ENCODE measurements at places on chromosomes 11 and 22.

DNA sequence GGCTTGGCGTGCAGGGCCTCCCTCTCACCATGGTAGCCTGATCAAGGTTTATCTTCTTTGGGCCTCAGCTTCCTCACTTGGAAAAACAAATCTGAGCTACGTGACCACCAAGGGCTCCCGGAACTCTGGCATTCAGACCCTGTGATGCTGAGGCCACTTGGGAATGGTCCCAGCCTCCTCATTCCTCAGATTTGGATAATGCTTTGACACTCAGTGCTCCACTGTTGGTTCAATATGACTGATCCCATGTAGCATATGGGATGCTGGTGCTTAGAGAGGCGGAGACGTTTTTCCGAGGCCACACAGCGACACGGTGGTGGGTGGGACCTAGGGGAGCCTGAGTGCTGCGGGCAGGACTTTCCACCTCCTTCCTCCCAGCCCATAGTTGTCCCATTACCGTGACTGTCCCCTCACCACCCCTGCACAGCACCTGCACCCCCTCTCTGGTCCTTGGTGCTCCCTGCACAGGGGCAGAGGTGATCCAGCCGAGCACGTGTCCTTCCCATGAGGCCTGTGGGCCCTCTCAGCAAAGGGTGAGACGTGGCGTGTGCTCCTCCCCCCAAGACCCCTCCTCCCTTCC, 23.1 kb downstream of the MB start:
- no peak overlapping the region for H3K27ac ChIP-seq
- H3K27me3 ChIP-seq = no peaks in the 10 kb centered on the region

DNA sequence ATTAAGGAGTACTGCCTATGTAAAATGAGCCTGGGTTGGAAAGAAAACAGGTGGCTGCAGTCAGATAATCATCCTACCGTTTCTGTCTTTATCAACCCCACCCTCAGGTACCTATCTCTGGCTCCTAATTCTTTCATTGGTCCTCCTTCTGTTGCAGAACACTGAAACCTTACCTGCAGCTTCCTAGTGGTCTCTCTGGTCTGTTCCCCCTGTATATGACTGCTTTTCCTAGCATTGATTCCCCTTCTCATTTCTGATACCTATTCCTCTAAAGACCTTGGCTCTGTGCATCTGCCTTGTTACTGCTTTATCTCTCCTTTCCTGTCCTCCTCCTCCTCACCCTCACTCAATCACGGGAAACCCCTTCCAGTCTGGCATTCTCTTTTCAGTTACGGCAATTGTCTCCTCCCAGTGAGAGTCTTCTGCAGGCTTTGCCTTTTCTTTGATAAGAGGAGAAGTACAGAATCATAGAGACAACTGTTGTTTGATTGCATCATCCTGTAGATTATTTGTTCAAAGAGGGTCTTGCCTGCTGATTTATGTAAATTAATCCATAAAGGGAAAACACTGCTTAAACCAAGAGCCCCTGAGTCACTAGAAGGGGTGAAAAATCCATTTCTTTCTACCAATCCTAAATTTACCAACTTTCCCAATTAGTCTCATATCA, 301.2 kb downstream of the AASDHPPT start:
- no peaks in the 10 kb centered on the region for H3K36me3 ChIP-seq
- no peak overlapping the region for H3K4me3 ChIP-seq
- no peak for DNase-seq
- no peaks in the 10 kb centered on the region for H3K4me1 ChIP-seq
- no peaks in the 10 kb centered on the region for H3K27me3 ChIP-seq

GRCh38 chr11:128341280-128342248, 245.8 kb downstream of the ETS1 start:
- H3K36me3 ChIP-seq = no peaks in the 10 kb centered on the region
- no peaks in the 10 kb centered on the region for H3K27me3 ChIP-seq
- H3K4me3 ChIP-seq = no peak overlapping the region
- H3K4me1 ChIP-seq = no peaks in the 10 kb centered on the region

- H3K27ac ChIP-seq = no peak overlapping the region
- no peak for DNase-seq
- no peaks in the 10 kb centered on the region for H3K27me3 ChIP-seq
These were observed 9.1 kb downstream of the ACRV1 start for GRCh38 chr11:125671561-125671960.

GRCh38 chr22:21044931-21045584, 688 bp upstream of the LRRC74B start:
- peak; percentile 82 for DNase-seq
- H3K4me3 ChIP-seq = no peak overlapping the region
- no peaks in the 10 kb centered on the region for H3K27me3 ChIP-seq
- H3K4me1 ChIP-seq = peaks cover 24% of the 10 kb centered on the region

DNA sequence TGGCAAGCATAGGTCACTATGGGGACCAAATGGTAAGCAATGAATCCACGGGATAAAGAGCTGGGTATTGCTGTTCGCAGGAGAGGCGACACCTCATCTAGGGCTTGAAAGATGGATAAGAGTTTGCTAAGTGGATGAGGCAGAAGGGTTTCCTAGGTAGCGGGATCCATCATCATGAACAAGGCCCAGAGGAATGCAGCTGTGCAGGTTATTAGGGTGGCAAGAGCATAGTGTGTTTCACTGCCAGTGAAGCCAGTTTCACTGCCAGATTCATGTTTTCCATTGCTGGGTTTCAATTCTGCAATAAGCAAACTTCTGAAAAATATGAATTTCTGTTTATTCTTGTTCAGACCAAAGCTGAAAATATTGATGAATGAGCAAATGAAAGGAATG, 27.2 kb downstream of the WEE1 start:
- H3K27me3 ChIP-seq = no peaks in the 10 kb centered on the region
- DNase-seq = no peak
- no peak overlapping the region for H3K27ac ChIP-seq
- no peaks in the 10 kb centered on the region for H3K36me3 ChIP-seq

DNA sequence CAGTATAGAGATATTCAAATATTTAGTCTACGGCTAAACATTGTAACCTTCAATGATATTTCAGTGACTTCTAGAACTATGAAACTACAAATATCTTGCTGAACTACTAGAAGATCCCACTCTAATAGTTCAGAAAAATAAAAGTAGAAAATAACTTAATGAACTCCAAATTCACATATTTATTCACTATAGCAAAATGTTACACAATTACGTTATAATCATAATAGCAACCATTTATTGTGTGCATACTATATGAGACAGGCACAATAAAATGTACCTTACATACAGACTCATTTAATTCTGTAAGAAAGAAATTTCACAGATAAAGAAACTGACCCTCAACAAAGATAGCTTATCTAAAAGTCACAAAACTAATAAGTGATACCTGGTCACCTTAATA, 57.9 kb downstream of the F2 start:
- DNase-seq = no peak
- no peak overlapping the region for H3K27ac ChIP-seq
- H3K4me1 ChIP-seq = no peaks in the 10 kb centered on the region
- H3K27me3 ChIP-seq = no peaks in the 10 kb centered on the region

DNA sequence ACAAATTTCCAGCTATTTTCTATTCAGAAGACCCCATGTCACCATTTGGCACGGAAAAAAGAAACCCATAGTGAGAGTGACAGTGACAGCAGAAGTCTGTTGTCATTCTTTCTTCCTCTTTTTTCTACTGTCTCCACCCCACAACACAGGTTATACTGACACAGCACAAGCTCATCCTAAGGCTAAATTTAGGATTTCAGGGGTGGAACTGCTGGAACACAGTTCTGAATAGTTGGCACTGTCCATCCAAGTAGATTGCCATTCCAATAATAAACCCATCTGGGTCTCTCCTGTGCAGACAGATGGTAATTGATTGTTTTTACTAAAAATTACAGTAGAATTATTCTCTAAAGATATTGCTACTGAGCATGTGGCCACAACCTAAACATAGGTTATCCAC, 95.2 kb upstream of the C11orf87 start:
- DNase-seq = no peak
- no peak overlapping the region for H3K4me3 ChIP-seq
- H3K36me3 ChIP-seq = no peaks in the 10 kb centered on the region
- no peak overlapping the region for H3K27ac ChIP-seq
- H3K4me1 ChIP-seq = no peaks in the 10 kb centered on the region

- no peaks in the 10 kb centered on the region for H3K36me3 ChIP-seq
- H3K27me3 ChIP-seq = no peaks in the 10 kb centered on the region
- no peak within 1 kb of the TSS for H3K4me3 ChIP-seq
- H3K4me1 ChIP-seq = peaks cover 13% of the 10 kb centered on the region
- no peak for DNase-seq
- H3K27ac ChIP-seq = no peak within 1 kb of the TSS
These were observed at the start of gene DDI1 for GRCh38 chr11:104036588-104036987. Gene DDI1 (plus strand): TSS chr11:104036640. CDS start chr11:104036823, 183 bp downstream.

DNA sequence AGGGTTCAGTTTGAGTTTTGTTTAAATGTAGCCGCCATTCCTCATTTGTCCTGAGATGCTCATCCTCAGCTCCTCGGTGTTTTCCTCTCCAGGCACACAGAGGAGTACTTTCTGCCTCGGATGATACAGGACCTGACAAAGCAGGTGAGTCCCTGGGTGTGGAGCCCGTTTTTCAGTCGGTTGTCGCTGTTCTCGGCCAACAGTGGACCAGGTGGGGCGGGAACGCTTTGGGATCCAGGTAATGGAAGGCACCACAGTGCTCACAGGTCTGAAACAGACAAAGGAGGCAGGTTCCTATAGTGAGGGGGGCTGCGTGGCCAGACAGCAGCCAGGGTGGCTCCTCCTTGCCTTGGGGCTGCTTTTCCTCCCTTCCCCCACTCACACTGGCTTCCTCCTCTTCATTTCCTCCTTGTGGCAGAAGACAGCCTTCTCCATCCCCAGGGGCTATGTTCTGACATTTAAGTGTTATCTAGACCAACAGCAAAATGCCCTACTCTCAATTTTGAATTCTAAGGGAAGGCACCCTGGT, 19.4 kb downstream of the NADSYN1 start:
- DNase-seq = no peak
- H3K4me1 ChIP-seq = no peaks in the 10 kb centered on the region
- no peak overlapping the region for H3K4me3 ChIP-seq
- no peaks in the 10 kb centered on the region for H3K36me3 ChIP-seq

DNA sequence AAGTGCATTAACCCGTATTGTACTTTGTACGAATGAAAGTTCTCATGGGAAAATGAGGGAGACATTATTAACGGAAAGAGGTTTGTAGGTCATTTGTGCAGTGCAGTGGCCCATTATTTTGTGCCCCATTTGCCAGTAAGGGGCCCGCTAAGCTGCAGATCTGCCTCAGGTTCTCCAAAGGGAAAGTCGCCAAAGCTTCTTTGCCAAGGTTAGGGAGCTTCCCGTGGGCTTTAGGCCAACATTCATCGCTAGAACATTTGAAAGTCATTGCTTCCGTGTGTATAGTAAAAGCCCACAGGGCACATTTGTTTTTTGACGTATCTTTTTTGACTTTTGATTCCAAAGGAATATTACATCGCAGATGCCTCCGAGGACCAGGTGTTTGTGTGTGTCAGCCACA, 61.0 kb upstream of the SORL1-AS1 start:
- no peaks in the 10 kb centered on the region for H3K27me3 ChIP-seq
- DNase-seq = no peak
- no peak overlapping the region for H3K4me3 ChIP-seq
- H3K4me1 ChIP-seq = no peaks in the 10 kb centered on the region

DNA sequence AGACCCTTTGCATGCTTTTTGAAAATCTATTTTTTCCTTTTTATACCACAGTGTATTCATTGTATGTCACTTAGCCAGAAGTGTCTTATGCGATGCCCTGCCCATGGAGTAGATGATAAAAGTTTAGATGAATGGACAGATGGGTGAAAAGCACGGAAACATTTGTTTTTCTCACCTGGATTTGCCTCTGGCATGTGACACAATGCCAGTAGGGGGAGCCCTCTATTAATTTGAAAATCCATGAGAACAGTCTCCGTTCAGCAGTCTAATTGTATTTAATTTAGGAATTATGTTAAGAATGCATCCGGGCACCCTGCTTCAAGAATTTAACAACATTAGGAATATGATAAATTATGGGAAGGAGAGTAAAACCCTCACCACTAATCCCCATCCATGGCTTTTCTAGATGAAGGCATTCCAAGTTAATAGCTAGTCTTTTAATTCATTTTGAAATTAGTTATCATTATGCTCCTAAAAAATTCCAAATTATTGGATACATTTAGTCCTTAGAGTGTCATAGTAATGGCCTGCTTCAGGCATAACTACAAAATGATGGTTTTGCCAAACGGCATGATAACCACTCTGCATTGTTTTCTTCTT, 55.3 kb upstream of the ALKBH3 start:
- H3K4me3 ChIP-seq = no peak overlapping the region
- no peaks in the 10 kb centered on the region for H3K4me1 ChIP-seq
- no peaks in the 10 kb centered on the region for H3K27me3 ChIP-seq
- H3K36me3 ChIP-seq = no peaks in the 10 kb centered on the region

DNA sequence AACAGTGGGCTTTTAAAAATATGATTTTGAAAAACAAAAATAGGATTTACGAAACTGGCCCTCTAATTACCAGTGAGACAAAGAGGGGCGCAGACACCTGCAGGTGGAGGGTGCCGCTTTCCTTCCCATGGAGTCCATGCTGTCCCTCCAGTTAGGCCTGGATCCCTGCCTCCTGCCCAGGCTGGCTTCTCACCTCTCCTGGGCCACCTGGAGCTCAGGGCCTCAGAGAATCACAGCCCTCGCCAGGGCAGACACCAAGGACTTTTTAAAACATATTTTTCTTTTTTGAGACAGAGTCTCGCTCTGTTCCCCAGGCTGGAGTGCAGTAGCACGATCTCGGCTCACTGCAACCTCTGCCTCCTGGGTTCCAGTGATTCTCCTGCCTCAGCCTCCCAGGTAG, 1437.2 kb downstream of the TBC1D22A start:
- H3K4me3 ChIP-seq = no peak overlapping the region
- DNase-seq = no peak
- no peak overlapping the region for H3K27ac ChIP-seq
- H3K36me3 ChIP-seq = no peaks in the 10 kb centered on the region
- H3K27me3 ChIP-seq = peaks cover 11% of the 10 kb centered on the region

DNA sequence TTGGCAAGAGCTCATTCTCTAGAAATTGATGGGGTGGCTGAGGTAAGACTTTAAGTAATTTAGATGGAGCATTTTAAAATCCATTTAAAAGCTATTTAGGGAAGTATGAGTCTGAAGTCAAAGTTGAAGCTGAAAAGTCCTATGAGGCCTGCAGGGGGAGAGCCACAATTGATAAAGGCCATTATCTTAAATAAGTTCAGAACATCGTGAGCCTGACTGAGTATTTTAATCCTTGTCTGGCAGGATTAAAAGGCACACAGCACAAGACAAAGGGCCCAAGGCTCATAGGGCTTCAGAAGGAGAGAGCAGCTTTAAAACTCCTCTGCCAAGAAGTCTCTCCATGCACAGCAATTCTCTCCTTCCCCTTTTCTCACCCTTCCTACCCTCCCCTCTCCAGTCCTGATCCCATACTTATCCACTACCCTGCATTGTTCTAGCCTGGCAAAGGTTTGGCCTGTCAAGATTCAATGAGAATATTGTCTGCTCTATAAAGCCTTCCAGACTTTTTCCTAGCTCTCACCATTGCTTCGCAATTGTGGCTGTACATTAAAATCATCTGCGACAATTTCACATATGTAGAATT, 1312.9 kb downstream of the FAM181B start:
- no peak for DNase-seq
- no peaks in the 10 kb centered on the region for H3K4me1 ChIP-seq
- H3K27ac ChIP-seq = no peak overlapping the region
- H3K36me3 ChIP-seq = no peaks in the 10 kb centered on the region
- no peaks in the 10 kb centered on the region for H3K27me3 ChIP-seq
- no peak overlapping the region for H3K4me3 ChIP-seq

GRCh38 chr11:9250139-9250582, 15.0 kb downstream of the DENND5A start:
- no peaks in the 10 kb centered on the region for H3K36me3 ChIP-seq
- DNase-seq = no peak
- no peak overlapping the region for H3K27ac ChIP-seq

Data from adrenal gland (tissue), 19 donors.